ENCODE measurements at places on chromosomes 2 and 18. TPM values are rescaled to one million over a fixed set of nuclear protein-coding genes. Genes with fewer than 3 reads are reported as not detected.

Gene HOXD8
- polyA plus RNA-seq: not detected

Gene SLC30A3
- 0.07 TPM for polyA plus RNA-seq

Gene LGALSL
- polyA plus RNA-seq: 0.40 TPM

DNA sequence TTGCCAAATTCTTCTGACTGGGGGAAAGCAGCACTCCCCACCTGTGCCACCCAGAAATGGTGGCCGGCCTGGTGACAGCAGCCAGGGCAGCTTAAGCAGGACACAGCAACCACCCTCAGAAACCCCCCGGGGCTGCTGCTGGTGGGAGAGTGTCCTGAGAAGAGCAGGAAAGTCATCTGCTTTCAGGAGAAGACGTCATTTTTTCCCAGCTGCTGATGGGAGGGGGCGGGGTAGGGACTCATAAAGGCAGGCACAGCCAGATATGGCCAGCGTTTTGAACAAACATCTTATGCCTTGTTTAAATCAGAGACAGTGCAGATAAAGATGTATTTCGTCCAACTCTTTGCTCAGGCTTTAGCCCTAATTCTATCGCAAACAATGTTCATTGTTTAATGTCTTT lies 139.5 kb downstream of the LRRC30 start:
- H3K4me3 ChIP-seq: no peak overlapping the region
- no peaks in the 10 kb centered on the region for H3K4me1 ChIP-seq
- no peaks in the 10 kb centered on the region for H3K27me3 ChIP-seq
- no peak for DNase-seq

DNA sequence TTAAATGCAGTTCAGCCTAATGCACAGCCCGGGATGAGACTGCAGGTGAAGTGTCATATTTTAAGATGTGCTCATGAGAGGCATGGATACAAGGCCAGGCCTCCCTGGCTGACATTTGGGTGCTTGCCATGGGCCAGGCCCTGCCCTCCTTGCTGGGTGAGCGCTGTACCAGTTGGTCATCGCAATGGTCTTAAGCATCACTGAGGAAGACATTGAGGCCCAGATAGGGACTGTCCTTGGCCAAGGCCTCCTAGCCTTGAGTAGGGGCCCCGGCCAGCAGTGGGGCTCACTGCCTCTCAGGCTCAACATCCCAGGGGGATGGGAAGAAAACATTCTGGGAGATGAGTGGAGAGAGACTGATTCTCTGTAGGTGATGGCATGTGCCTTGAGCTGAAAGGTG lies 184.3 kb downstream of the SH3RF3 start:
- H3K27ac ChIP-seq: no peak overlapping the region
- no peaks in the 10 kb centered on the region for H3K27me3 ChIP-seq
- no peak for DNase-seq

Data from B cell (primary cell).